CD4-positive, alpha-beta T cell treated with Interleukin-6 at 100 ng/mL for 8 hours (primary cell): ENCODE measurements at places on chromosomes 12 and 14.

GRCh38 chr12:47307680-47308399 lies 228.1 kb upstream of the AMIGO2 start:
- DNase-seq: peak; percentile 79

DNA sequence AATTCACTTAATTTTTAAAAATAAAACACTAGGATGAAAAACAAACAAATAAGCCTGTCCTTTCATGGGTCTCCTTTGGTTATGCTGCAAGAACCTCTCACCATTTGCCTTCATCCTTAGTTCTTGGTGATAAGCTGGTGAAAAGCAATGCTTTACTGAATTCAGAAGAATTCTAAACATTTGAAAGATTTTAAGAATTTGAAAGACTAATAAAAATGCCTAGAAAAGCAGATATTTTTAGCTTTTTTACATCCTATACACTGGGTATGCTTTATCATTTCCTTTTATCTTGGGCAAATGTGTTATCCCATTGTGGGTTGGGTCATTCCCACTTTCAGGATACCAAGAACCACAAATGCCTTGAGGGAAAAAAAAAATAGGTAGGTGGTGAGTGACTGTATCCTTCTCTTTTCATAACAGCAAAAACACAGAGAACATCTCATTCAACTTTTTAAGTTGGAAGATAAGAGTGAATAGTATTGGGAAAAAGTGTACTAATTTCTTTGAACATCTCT lies 197.1 kb upstream of the ABCD2 start:
- DNase-seq: no peak

GRCh38 chr14:69133206-69134125 lies 19.5 kb downstream of the DCAF5 start:
- no peak for DNase-seq

DNA sequence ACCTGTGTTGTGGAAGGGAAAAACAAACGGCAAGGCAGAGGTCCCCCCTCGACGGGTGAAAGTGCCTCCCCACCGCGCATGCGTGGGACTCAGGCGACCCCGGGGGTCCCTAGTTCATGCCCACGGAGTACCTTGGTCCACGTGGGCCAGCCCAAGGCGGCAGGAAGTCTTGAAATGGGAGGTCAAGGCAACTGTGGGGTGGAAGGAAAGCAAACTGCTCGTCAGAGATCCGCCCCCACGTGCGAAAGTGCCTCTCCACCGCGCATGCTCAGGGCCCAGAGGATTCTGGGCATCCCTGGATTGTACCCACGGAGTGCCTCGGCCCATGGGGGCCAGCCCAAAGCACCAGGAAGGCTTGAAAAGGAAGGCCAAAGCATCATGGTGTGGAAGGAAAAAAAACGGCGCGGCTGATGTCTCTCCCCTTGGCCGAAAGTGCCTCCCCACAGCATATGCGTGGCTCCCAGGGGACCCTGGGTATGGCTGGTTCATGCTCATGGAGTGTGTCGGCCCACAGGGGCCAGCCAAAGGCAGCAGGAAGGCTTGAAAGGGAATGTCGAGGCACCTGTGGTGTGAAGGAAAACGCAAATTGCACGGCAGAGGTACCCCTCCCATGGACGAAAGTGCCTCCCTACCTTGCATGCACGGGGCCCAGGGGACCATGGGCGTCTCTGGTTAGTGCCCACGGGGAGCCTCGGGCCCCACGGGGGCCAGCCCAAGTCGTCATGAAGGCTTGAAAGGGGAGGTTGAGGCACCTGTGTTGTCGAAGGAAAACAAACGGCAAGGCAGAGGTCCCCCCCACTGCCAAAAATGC lies 369.7 kb downstream of the ALG10 start:
- DNase-seq: no peak

DNA sequence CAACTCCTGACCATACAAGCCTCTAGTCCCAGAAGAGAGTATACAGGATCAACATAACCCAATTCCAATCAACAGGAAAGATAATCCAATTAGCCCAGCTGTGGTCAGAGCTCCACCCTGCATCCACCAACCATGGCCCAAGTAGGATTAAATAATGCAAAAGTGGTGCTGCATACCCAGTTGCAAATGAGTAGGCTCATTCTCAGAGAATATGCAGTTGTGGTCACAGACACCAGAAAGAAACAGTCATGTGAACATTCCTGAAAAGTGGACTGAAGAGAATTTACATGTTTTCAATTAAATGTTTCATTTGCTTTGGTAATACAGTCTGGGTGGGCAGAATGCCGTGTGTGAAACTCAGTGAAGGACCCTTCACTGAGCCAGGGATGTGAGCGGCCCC lies 167.2 kb upstream of the BMP4 start:
- no peak for DNase-seq

DNA sequence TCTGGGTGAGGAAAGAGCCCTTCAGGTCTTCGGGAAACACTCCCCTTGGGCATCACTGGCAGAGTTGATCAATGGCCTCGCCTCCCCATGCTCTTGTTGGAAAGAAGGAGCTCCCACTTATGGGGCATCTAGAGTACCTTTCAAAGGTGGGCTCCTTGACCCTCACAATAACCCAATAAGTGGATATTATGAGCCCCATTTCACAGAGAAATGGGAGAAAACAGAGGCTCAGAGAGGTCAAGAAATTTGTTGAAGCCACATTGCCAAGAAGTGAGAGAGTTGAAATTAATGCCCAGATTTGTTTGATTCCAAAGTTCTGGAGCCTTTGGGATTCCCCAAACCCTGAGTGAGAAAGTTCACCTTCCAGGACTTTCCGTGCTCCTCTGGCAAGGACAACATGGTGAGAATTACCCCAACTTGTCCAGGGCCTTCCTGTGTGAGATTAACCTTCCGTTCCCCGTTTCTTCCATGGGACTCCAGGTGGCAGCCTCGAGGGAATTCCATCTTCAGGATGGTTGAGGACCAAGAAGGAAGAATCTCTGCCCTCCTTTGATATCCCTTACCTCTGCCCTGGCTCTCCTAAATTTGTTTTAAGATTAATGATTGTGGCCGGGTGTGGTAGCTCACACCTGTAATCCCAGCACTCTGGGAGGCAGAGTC lies 7.5 kb upstream of the CHD4 start:
- no peak for DNase-seq

DNA sequence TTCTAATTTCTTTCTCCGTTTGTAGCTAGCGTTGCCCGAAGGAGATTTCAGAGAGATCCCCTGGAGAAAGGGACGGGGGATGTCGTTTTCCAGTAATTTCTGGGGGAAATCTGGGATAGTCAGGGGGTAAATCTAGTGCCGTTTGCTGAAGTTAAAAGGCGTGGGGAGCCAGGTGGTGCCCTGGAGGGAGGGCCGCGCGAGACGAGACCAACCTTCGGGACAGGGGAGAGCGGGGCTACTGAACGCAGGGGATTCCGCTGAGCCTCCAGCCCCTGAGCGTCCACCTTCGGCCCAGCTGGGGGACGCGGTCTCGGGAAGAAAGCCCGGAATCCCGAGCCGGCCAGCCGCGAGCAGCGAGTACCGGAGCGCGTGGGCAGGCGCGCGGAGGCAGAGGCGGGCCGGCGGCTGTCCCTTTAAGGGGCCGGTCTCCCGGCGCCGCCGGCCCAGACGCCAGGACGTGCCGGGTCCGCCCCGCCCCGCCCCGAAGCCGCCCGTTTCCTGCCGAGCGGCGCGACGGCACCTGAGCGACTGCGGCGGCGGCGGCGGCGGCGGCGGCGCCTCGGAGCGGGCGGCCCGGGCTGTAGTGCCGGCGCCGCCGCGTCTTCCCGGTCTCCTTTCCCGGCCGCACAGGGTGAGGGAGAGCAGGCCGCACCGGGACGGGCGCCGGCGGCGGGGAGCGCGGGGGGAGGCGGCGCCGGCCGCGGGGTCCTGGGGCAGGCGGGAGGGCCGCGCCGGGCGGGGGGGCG lies at the start of gene KTN1:
Gene KTN1, plus strand, starts transcription at position 484 of the 746 bp plus-strand sequence. CDS start 31,842 bp downstream, outside the sequence.
- peak; percentile 78 for DNase-seq

- DNase-seq: no peak
Measured at GRCh38 chr12:131042834-131043245, 89.1 kb downstream of the ADGRD1 start.

GRCh38 chr14:65788876-65789275 lies 376.3 kb downstream of the FUT8 start:
- DNase-seq: no peak

DNA sequence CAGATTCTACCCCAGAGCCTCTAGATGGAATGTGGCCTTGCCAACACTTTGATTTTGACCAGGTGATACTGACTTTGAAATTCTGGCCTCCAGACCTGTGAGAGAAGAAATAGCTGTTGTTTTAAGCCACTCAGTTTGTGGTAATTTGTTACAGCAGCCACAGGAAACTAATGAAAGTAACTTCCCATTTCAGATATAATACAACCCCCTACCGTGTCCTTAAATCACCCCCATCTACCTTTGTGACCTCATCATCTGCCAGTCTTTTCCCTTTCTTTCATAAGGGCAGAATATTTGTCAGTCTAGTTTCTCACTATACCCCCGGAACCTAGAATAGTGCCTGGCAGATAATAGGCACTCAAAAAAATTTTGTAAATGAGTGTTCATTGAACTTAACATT lies 39.6 kb downstream of the PPP4R4 start:
- DNase-seq: no peak

DNA sequence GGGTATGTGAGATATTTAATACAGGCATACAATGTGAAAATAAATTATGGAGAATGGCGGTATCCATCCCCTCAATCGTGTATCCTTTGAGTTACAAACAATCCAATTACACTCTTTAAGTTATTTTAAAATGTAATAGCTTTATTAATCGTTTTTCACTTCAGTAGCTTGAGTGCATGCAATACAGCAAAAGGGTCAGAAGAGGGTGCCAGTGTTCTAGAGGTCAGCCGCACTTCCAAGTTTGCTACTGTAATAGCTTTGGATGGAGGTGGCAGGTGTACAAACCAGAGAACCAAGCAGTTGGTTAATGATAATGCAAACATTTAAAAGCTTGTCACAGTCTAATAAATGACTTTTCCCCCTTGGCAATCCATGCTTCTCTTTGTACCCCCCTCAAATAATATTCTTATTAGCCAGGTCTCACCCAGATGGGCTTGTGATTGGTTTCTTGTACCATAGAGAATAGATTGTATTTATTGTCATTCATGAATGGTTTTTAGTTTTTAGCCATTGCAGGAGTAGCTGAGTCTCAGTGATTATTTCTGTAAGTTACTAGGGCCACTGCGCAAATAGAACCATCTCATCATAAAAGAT lies 127.0 kb downstream of the ERC1 start:
- peak; percentile 64 for DNase-seq

- DNase-seq: peak; percentile 66
Measured at GRCh38 chr12:2795291-2796186, 769 bp downstream of the FKBP4 start.

DNA sequence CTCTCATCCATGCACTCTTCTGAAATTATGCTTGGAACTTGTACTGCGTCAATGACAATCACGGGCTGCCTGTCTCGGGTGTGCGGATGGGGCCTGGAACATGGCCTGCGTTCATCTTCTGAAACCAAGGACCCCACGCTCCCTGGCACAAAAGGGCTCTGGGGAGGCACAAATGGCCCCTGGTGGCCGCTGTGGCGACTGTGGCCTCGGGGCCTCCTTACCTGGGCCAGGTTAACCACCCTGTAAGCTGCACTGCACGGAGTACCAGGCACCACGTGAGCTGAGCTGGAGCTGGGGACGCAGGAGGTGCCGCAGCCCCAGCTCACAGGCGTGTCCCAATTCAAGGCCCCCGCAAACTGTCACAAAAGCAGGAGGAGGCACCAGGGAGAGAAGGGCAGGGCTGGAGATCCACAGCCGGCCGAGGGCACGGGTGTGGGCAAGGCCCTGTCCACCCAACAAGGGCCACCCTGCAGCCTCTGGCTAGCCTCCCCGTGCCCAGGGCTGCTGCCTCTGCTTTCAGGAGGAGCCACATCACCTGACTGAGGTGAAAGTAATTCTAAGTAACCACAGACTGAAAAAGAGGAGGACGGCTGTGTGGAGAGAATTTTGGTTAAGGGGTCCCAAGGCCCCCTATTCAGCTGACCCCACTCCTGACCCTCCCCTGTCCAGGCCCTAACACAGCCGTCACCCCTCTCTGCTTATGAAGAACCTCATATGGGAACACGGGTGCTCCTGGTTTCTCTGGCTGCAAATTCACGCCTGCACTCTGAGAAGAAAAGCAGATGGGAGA lies 61.1 kb upstream of the GALNT9 start:
- no peak for DNase-seq

- DNase-seq: no peak
Measured at GRCh38 chr12:10726945-10727344, 3.8 kb upstream of the YBX3 start.

DNA sequence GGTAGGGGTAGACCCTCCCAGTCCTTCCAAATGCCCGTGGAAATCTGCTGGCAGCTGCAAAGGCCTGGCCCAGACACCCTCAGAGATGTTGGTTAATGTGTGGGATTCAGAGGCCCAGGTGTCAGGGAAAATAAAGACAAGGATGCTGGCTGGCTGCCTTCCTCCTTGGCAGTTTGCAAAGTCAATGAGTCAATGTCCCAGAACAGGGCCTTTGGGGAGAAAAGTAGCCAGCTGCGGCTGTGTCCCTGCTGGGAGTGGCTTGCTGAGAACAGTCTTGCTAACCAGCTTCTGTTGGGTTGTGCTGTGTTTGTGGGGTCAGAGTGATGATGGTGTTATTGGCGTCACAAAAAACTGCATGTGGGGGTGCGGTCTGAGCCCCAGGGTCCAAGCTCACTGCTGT lies 29.2 kb downstream of the GLRX5 start:
- DNase-seq: no peak

DNA sequence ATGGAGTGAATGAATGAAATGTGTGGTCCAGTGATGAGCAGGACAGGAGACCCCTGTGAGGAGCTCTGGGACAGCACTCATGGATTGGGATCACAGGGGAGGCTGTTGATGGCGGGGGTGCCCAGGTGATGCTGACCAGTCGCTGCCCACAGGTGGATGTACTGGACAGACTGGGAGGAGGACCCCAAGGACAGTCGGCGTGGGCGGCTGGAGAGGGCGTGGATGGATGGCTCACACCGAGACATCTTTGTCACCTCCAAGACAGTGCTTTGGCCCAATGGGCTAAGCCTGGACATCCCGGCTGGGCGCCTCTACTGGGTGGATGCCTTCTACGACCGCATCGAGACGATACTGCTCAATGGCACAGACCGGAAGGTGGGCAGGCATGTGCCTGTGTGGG lies 13.3 kb upstream of the LRP1-AS start:
- no peak for DNase-seq

DNA sequence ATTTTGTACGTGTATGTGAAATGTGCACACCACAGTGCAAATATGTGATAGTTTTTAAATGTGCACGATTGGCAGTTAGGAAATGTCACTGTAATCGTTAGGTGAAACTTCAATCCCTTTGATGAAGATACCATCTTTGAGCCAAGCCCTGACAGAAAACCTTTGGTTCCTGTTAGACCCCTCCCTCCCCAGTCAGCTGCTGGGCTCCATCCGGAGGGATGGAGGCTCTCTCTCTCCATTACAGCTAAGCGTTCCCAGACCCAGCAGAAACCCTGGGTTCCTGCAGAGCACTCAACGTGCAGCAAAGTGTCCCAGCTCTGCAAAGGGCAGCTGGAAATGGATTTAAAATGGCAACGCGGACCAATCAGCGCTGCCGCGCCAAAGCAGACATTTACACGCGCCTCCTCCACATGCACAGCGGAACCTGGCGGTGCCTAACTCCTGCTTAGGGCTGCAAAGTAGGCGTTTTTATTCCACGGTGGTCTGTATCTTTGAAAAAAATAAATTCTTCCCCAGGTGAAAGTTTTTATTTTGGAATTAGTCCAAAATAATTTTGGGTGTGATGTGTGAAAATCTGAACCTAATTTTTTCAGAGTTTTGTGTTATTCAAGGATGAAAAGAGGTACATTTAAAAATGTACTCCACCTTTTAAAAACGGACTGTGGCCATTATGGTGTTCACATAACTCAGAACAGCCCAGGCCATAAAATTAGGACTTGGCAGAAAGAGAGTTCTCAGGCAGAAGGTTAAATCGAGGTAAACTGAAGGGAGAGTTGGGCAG lies 1.4 kb upstream of the HMGA2 start:
- no peak for DNase-seq
